ENCODE measurements at places on chromosomes 2 and 18.

DNA sequence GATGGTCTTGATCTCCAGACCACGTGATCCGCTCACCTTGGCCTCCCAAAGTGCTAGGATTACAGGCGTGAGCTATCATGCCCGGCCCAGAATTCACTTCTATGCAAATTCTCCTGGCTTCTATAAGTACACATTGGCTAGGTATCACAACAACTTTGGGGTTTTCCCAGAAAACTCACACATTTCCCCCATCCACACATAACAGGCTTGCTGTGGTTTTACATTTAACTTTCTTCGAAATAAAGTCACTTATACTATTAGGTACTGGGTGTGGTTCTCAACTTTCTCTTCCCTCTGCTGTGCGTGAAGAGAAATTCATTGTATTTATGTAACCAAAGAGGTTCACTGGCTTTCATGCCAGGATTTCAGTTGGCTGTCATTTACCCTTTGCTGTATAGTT, 439.4 kb upstream of the CWC22 start:
- no peak for DNase-seq

GRCh38 chr18:1002653-1003178, 98.0 kb downstream of the ADCYAP1 start:
- DNase-seq: no peak

- DNase-seq: no peak
Observed at GRCh38 chr2:1455466-1455865, 42.2 kb downstream of the TPO start.

DNA sequence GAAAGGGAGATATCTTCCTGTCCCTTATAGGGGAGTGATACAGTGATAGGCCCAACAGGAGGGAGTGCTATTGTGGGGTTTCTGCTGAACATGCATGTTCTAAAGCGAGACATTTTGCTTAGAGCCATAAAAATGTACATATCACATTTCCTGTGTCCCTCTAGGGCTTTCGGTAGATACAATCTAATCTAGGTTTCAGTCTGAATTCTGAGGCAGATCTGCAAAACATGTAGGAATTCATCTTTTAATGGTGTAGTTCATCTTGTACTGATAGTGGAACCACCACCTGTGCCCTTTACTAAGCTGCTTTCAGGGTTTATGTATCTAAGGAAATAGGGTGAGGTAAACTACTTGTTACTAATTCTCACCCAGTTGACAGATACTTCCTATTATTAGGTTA, 73.8 kb downstream of the SPTBN1 start:
- DNase-seq: no peak

DNA sequence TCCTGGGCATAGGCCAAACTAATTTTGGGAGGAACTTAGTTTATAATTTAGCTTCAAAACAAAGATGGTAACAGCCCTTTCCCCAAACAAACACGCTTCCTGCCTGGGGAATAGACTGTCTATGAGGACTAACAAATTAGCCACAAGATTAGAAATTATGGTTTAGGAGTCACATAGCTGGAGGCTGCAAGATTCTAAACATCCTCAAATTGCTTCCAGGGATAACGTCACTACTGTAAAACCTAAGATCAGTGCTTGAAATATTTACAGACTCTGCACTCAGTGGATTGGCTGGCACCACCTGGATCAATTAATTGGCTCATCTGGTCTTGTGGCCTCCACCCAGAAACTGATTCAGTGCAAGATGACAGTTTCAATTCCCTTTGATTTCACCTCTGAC, 118.0 kb upstream of the TACR1 start:
- DNase-seq: no peak

DNA sequence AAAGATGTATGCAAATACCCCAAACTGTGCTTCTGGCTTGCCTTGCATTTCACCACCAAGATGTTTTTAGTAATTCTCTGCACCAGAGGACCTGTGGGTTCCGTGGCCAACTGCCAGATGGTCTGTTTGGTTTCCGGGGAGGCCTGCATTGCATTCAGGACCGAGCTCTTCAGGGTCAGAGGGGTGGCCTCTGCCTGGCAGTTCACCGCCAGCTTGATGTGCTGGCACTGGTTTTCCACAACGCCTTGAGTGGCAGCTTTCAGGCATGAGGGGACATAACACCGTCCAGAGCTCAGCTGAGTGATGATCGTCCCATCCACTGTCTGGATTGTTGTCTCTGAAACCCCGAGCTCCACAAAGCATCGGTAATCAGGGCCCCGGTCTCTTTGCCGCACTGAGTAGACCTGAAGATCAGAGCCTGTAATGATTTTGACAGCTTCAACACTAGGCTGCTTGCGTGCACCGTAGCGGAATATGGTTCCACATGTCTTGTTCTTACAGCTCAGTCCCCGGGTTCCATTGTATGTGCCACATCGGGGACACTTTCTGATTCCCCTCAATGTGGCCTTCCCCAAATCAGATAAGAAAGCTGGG, 9.4 kb downstream of the C2orf42 start:
- no peak for DNase-seq

DNA sequence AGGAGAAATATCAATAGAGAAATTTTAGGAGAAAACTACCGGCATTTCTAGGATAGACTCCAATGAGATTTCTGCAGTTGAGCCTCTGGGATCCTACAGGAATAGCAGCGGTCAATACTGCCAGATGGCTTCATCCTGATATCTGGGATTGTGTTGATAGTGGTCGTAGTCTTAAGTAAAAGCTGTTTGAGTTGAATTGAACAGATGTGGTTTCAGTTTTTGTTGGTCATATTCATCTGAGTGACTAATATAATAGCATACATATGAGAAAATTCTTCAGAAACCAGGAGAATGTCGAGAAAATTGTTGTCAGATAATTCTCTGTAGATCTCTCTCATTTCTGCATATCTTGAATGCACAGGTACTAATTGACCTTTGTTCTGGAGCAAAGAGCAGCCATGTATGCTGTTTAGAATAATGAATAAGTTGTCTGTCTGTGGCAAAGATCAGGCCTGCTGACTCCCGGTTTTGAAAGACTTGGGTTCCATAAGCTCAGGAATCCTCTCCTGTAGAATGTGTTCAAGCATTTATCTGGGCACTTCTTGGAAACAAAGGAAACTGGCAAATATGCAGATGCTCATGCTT, 288.1 kb downstream of the TMX3 start:
- DNase-seq: no peak

GRCh38 chr18:74604774-74605173, 7.1 kb downstream of the ZNF407 start:
- DNase-seq: no peak

Measured in globus pallidus (tissue), 1 donor.